ENCODE measurements at places on chromosomes 3 and 15.

- DNase-seq = no peak
Observed at GRCh38 chr3:110575702-110576101, 495.9 kb upstream of the NECTIN3 start.

GRCh38 chr3:53258600-53259426, 3.0 kb upstream of the TKT start:
- no peak for DNase-seq

GRCh38 chr3:140602781-140603180, 75.1 kb upstream of the TRIM42 start:
- DNase-seq = no peak

GRCh38 chr15:99511866-99512661, 53.7 kb upstream of the MEF2A start:
- DNase-seq = no peak

DNA sequence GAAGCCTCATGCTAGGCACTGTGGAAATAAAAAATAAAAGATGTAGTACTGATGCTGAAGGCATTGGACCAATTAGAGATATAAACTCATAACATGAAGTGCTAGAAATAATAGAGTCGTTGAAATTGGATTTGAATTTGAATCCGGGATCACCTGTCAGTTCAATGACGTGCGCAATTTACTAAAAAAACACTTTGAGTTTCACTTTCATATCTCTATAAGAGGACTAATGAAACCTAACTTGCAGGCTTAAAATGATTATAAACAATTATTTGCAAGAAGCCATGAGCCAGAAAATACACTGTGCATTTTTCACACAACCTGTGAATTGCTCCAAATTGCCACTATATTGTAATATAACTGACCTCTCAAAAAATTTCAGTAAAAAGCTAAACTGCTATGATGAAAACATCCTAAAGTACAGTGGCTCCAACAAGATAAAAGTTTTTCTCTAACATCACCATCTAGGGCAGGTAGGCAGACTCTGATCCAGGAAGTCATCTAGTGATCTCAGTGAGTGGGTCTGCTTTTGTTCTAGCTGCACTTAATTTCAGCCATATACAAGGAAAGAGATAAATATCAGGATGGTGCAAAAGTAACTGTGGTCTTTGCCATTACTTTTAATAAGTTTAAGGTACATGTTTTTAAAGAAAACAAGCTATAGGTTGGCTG, 440.2 kb downstream of the CNTN6 start:
- no peak for DNase-seq

- DNase-seq = no peak
Observed at GRCh38 chr15:67897646-67898339, 57.9 kb upstream of the RNU6-1 start.

GRCh38 chr3:115715241-115715745, 92.0 kb downstream of the GAP43 start:
- no peak for DNase-seq

DNA sequence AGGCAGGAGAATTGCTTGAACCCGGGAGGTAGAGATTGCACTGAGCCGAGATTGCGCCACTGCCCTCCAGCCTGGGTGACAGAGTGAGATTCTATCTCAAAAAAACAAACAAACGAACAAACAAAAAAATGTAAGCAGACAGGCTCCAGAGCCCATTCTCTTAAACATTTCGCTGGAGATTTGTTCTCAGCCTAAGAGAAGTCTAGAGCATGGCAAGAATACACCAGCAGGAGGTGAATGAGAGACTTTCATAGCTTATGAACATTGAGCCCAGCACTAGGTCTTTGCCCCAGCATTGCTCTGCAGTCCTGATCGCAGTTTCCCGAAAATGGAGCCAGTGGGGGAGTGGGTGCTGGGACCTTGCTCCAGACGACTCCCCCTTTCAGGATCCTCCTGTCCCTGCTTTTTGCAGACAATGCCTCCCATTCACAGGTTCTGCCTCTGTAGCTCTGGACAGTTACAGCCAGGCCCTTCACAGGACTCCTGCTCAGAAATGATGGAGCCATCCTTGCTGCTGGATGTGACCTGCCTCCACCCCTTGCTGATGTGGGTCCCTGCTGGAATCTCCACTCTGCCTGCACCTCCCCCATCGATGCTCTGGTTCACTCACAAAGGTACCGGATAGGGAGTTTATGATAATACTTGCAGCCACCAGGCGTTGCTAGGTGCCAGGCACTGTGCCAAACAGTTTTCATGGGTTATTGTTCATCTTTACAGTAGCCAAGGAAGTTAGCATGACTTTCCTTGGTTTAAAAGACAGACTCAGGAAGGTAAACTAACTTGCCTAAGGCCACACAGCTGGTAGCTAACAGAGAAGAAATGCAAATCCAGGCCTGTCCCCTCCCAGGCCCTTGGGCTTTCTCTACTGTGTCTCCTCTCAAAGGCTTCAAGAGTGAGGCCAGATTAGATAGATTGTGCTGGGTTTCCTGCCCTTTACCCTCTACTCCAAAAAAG, 329.7 kb upstream of the TLE3 start:
- no peak for DNase-seq

DNA sequence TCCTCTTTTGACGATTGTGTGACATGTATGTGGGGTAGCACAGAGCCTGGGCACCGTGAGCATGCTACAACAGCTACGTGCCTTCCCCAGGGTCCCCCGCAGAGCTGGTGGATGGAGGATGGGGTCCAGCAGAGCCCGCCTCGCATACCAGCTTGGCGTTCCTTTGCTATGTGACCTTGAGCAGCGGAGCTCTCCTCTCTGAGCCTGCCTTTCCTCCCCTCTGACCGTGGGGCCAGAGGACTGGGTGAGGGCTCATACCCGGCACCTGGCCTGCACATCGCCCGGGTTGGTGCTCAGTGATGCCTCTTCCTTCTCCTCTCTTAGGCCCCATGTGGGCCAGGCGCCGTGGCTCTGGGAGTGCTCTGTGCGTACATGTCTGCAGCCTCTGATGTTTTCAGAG, 73.4 kb downstream of the FBLN2 start:
- DNase-seq = no peak

- DNase-seq = no peak
Observed at GRCh38 chr3:69048990-69049389, 3.1 kb downstream of the TMF1 start.

DNA sequence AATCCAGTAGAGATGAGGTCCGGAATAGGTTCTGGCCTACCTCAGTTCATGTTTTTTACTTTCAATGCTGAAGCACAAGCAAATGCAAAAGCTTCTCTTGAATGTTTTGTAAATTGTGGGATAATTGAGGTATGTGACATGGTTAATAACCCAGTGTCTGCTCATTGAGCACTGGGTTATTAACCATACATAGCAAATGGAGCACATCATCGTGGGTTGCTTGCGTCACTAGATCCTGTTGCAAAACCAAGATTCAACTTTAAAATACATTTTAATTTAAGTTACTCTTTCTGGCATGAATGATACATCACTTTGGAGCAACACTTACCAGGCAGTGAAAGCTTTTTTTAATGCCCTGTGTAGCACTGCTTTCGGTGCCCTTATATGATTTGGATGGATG, 165.6 kb downstream of the IGF1R start:
- DNase-seq = no peak

- DNase-seq = peak; percentile 64
Observed at GRCh38 chr3:51967384-51968169, at the start of gene PCBP4. TSS of gene PCBP4 (minus strand) at chr3:51967454. CDS start at chr3:51961240, 6,214 bp downstream.

- DNase-seq = no peak
Observed at GRCh38 chr3:188187053-188187452, 33.1 kb downstream of the LPP start.

GRCh38 chr3:196793246-196793645, 53.6 kb downstream of the PAK2 start:
- DNase-seq = no peak

- no peak for DNase-seq
Observed at GRCh38 chr15:86327230-86327865, 247.7 kb downstream of the AGBL1 start.

- DNase-seq = no peak
Observed at GRCh38 chr15:100879061-100879463, 569 bp upstream of the ALDH1A3 start.

DNA sequence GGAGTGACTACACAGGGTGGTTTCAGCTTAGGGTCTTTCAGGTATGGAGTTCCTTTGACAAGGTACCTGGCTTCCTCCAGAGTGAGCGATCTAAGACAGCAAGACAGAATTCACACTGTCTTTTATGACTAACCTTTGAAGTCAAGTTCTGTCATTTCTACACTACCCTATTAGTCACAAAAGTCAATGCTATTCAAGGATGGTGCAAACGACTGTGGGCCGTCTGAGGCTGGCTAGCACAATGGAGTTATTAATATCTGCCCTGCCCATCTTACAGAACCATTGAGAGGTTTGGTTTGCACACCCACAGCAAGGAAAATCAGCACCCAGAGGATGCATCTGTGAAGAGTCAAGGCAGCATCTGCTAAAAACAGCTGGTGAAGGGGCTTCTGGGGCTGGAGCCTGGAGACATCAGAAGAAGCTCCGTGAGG, 62.9 kb upstream of the XCR1 start:
- no peak for DNase-seq

- DNase-seq = no peak
Observed at GRCh38 chr3:148604270-148605085, 93.2 kb upstream of the AGTR1 start.

DNA sequence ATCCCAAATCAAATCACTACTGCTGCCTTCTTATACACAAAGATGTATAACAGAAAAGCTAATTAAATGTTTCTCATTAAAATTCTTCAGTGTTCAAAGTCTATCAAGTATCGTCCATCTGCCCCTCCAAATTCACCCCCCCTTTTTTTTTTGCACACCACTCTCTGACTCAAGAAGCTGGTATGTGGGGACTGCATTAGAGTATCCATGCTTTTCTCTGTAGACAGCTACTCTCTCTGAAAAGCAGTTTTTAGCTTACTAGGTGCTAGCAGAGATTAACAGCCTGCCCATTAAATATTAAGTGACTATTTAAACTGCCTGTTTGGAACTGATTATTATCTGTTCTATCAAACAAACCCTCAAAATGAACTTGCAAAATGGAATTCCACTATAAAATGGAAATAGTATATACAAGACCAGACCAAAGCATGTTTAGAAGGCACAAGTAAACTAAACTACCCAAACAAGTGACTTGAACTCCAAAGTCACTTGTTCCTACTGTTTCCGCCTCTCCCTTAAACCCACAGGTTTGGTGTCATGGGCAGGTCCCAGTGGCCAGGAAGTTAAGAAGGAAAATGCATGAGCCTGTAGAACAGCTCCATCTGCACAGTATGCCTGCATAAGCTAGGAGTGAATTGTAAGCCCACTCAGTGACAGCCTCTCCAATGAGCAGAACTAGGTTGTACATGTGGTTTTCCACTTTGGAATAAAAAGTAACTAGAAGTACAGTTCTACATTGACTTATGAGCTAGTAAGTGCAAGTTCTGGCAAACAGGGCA, 32.5 kb downstream of the GBE1 start:
- no peak for DNase-seq

DNA sequence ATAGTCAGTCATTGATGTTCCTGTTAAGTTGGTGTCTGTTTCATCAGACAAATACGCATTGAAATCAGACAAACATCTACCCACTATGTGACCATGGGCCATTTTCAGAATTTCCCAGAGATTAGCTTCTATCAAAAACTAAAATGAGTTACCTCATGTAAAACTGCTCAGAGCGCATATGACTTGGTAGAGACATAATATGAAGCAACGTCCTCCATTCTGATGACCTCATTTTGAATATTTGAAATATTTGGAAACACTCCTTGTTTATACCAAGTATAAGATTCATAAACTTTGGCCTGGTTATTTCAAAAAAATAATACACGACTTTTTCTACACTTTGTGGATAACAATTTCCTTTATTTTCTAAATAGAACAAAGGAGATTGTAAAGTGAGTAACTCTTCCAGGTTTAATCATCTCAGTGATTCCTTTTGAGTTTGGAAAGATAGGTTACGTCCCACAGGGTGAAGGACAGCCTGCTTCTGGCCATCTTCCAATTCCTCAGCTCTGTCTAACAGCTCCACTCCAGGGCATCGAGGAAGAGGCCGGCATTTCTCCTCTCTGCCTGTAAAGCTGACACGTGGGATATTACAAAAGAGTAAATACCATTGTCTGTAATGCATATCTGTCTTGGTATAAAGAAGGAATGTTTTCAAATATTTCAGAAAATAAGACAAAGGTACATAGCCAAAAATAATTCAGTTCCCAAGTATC, 122.6 kb downstream of the CADM2 start:
- DNase-seq = no peak

GRCh38 chr3:128380719-128381118, 86.0 kb downstream of the DNAJB8 start:
- DNase-seq = no peak
